ENCODE measurements at places on chromosomes 1 and 21.

GRCh38 chr1:91835087-91835521, 50.8 kb downstream of the TGFBR3 start:
- no peak for DNase-seq

GRCh38 chr1:31897526-31898100, 40.6 kb downstream of the PTP4A2 start:
- DNase-seq: peak; percentile 33

DNA sequence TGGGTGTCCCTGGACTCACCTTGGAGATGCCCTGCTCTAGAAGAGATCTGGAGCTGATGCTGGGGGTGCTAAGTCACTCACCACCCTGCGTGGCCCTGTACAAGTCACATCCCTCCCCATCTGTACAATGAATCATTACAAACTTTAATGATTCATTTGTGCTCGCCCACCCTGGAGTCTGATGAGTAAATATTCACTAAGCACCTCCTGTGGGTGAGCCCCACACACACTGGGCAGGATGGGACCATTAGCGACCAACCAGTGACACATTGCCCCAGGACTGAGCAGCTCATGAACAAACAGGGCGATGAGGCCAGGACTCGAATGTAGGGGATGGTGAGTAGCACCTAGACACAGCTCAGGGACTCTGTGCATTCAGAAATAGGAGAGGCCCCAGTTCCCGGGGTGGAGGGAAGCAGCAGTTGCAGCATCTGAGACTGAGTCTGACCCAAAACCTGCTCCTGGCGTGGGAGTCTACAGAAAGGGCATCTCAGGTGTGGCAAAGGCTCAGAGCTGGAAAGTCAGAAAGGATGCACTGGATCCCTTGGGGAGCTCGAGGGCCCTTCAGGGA, 18.1 kb upstream of the PDZK1IP1 start:
- no peak for DNase-seq

DNA sequence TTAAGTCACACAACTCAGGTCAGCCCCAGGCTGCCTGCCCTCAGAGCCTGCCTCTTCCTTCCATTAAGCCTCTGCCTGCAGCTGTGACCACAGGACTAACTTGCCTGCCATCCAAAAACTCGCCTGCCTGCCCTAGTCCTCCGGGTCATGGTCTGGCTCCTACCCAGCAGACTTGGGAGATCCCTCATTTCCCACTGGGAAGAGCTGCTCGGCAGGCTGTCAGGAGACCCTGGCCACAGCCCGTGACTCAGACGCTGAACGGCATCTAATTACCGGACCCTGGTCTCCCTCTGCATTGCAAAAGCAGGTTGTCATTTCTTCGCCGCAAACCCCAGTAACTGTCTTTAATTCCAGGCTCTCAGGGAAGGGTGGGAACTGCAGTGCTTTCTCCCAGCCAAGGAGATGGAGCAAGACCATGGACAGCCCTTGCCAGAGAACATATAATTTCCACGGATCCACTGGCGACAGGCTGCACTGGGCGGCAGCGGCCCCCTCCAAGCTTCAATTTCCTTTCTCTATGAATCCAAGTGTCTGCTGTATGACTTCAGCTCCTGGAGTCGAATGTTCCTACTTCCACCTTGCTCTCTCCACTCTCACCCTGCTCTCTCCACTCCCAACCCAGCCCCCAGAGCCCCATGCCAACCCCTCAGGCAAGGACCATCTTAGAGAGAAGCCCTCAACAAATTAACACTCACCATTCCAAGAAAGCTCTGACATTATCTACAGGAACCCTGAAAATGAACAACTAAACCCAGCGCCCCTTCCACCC, 20.4 kb downstream of the OLFML2B start:
- peak; percentile 91 for DNase-seq

DNA sequence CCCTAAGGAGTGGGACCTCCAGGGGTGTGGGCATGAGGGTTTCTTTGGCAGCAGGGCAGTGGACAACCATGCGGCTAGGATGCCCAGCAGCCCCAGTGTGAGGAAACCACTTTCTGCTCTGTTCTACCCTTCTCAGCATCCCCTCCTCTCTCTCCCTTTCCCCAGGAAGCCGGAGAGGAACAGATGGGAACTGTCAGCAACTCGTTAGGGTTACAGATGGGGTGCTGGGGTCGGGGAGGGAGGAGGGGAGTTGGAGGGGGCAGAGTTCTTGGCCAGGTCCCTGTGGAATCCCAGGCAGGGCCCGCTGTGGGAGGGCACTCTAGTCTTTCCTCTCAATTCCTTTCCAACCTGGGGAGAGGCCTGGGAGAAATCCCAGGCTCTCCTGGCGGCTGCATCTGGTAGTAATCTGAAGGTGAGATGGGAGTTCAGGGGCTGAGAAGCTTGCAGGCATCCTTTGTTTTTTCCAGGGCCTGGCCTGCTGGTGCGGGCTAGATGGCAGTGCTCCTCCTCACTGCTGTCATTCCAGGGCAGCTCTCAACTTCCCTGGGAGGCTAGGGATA, 93.9 kb upstream of the CSF3R start:
- no peak for DNase-seq

GRCh38 chr1:41870076-41870562, 48.6 kb downstream of the HIVEP3 start:
- DNase-seq: peak; percentile 79

GRCh38 chr21:43864313-43864961, 586 bp upstream of the AGPAT3 start:
- DNase-seq: no peak

DNA sequence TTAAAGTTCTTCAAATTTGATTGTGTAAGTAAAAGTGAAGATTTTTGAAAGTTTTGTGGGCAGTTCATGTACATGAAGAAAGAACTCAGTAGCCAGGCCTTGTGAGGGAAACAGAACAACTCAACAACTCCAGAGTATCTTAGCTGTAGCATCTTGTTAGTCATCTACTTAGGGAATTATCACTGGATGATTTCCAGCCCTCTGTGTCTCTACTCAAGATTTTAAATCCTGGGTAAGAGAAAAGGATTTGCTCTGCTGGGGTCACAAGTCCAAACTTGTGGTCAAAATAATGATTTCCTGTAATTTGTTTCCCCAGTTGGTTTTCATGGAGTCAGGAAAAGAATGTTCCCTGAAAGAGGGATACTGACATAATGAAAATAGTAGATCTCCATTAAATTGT, 8.2 kb downstream of the OR10T2 start:
- DNase-seq: no peak

DNA sequence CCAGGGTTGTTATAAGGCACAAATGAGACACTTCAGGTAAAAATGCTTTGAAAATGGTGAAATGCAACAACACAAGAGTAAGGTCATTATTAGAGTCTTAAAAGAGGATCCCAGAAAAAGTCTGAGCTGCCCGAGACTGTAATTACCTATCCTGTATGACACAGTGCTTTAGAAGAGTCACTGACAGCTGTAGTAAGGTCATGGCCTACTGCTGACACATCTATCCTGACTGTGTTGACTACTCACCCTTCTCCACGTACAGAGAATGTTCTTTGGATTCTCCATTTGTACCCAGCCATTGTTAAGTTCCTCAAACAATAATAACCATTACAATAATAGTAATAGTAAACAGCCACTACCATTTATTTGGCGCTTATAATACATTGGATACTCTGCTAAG, 104.4 kb downstream of the CACHD1 start:
- no peak for DNase-seq

GRCh38 chr21:25080141-25080540, 527.1 kb downstream of the MRPL39 start:
- no peak for DNase-seq

DNA sequence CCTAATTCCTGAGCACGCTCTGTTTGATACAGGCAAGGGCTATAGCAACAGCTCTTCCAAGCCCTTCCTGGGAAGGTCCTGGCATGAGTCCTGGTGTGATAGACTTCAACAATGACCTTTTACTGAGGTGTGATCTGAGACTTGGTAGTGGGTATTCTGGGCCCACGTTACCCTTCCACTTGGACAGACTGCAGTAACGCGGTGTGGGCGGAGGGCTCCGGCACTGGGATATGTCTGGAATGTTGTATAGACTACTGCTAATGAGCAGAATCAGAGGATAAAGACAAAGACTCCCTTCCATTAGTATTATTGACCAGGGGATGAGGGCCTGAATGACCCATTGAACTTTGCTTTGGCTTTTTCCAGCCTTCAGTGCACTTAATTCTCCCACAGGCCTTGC, 262.3 kb downstream of the RWDD3 start:
- no peak for DNase-seq

DNA sequence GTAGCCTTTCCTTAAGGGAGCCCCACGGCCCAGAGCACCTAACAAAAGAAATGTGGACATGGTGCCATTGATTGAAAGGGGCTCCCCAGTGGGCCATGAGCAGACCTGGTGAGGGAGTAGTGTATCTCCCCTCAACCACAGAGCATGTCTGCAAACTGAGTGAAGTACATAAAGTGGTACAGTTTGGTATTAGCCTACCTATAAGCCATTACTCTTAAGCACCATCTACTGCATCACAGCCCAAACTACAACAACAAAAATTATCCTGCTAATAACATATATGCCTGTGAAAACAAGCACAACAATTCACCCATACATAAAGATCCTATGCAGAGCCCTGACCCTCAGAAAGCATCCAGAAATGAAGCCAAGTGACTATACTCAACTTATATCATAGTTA, 407.8 kb downstream of the PTPRC start:
- DNase-seq: no peak

GRCh38 chr1:68511254-68511653, 14.4 kb upstream of the DEPDC1 start:
- DNase-seq: no peak

- peak; percentile 60 for DNase-seq
Measured at GRCh38 chr1:87759421-87760087, 430.9 kb downstream of the LMO4 start.

DNA sequence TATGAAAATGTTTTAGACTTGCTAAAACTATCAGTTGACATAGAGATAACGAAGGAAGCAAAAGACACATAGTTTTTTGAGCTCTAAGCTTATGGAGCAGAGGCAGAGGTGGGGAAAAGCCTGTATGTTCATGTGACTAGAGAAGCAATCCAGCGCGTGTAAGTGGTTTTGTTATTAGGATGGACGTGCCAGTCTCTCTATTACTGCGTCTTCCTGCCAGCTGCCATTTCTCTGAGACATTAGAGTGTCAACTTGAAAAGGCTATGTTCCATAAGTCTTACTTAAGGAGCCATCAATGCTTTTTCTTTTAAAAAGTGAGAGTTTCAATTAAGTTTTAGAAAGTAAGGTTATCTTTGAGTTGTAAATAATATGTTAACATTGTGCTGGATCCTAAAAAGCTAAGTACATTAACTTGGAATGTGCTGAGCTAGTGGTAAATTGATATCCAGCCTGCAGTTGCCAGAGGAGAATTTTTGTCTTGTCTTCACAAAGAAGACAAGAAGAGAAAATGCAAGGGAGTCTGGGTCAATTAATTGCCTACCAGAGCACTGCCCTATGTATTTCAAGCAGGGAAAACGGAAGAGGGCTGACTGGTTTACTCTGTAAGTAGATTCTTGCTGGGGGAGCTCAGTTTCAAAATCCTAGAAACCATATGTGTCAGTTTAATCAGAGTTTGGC, 161.8 kb upstream of the B3GALT2 start:
- no peak for DNase-seq

- DNase-seq: no peak
Measured at GRCh38 chr1:212311836-212312497, 26.8 kb downstream of the PPP2R5A start.

- no peak for DNase-seq
Measured at GRCh38 chr1:67618285-67619018, 66.5 kb upstream of the GADD45A start.

DNA sequence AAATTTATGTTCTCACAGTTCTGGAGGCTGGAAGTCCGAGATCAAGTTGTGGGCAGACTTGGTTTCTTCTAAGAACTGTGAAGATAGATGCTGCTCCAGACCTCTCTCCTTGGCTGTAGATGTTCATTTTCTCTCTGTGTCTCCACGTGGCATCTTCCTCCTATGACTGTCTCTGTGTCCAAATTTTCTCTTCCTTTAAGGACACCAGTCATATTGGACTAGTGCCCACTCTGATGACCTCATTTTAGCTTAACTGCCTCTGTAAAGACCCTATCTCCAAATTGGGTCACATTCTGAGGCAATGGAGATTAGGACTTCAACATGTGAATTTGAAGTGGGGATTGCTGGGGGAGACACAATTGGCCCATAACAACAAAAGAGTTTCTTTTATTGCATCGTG, 125.3 kb upstream of the ETS2 start:
- DNase-seq: peak; percentile 23

DNA sequence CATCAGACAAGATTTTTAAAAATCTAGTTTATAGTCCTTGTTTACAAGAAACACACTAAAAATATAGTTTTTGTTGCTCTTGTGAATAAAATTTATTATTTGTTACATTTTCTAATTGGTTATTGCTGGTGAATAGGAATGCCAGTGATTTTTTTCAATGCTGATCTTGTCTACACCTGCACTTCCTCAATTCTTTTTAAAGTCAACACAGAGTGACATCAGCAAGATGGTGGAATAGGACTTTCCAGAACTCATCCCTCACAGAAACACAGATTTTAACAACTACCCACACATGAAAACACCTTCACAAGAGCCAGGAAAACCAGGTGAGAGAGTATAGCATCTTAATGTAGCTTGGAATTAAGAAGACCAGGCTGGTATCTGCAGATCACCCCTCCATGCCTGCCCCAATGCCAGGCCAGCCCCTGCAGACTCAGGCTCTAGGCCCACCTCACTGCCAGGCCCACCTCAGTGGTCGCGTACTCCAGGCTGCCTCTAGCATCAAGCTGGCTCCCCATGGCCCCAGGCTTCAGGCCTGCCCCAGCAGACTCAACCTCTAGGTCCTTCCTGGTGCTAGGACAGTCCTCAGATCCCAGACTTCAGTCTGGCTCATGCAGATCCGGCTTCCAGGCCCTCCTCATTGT, 117.6 kb downstream of the WDR3 start:
- DNase-seq: no peak

DNA sequence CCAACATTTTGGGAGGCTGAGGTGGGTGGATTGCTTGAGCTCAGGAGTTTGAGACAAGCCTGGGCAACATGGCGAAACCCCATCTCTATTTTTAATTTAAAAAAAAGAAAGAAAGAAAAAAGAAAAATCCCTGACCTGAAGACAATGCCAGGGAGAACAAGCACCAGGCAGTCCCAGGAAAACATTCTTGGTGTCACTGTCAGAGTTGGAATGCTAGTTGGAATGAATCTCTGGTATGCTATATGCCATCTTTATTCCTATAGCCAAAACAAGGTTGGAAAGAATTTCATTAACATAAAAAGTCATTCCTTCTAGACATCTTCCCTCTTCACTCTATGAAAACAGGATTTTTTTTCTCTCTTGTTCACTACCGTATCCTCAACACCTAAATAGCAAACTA, 2.8 kb downstream of the DNAJC8 start:
- no peak for DNase-seq

DNA sequence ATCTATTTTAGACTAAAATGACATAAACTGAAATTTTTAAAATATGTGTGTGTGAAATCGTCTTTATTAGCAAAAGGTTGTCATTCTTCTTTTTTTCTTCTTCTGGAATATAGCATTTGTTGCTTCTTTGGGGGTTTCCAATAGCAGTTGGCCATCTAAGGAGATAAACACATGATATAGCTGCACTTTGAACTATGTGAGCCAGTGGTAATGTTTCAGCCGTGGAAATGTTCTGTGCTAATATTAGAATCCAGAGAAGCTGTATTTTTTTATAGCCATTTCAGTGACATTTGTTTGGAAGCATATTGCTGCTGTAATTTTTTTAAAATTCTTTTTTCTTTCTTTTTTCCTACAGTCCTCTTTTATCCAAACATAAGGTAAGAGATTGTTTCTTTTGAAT, 75.1 kb downstream of the CNST start:
- DNase-seq: no peak

GRCh38 chr1:96474985-96475743, 246.4 kb upstream of the PTBP2 start:
- no peak for DNase-seq

GRCh38 chr1:219293410-219293809, 119.7 kb downstream of the LYPLAL1 start:
- no peak for DNase-seq

Data from MV-4-11 (cell line).